NK-92 treated with Interleukin-12 subunit alpha and Interleukin-12 subunit beta, amount 100 ng/mL, for 24 hours (cell line): ENCODE measurements at places on chromosomes 5 and 9.

DNA sequence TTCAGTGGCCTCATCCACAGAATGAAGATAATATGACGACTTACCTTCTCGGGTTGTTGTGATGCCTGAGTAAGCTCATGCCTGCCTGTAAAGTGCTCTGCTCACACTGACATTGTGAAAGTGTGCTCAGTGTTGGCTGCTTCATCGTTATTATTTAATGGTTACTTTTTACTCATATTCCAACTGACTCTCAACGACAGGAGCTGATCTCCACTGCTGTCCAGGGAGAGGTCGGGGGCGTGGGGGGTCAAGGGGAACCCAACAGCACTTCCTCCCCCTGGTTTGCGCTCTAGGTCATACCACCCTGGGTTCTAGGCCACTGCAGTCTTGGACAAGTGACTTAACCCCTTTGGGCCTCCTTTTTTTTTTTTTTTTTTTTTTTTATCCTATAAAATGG is 52.9 kb upstream of the ANGPTL2 start:
- no peak for DNase-seq

DNA sequence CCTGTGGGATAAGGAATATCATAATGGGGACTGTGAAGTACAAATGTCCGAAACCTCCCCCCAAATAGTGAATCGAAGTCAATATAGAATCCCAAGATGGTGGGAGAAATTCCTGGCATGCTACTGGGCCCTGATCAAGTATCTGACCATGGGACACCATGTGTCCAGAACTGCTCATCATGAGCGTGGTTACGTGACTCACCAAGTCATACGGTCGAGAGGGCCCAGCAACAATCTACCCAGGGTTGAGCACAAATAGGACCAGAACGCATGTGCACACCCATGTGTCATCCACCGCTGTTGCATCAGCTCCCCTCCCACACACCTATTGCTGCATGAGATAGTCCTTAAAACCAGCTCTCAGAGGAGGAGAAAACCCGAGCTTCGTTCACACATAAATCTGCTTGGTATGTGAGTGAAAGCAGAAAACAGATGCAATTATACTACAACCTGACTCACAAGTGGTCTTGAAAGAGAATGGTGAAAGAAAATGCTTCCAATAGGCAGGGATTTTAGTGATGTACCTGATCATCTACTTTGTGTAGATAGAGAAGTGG is 353.2 kb downstream of the CWC27 start:
- DNase-seq = no peak

DNA sequence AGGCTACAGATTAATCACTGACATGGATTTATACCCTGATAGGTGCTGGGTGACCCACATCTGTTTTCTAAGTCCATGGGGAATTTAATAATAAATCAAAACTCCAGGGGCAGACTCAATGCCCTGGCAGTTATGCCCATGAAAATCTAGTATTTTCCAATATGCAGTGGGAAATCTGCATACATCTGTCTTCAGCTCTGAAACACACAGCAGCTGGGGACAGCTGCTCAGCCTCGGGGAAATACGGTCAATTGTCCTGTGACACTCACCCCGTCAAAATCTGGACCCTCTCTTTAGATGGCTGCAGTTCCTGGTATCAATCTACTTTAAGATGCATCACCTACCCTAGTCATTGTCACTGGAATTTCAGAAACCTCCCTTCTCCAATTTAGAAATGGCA is 12.7 kb upstream of the C1QTNF3 start:
- DNase-seq = no peak

DNA sequence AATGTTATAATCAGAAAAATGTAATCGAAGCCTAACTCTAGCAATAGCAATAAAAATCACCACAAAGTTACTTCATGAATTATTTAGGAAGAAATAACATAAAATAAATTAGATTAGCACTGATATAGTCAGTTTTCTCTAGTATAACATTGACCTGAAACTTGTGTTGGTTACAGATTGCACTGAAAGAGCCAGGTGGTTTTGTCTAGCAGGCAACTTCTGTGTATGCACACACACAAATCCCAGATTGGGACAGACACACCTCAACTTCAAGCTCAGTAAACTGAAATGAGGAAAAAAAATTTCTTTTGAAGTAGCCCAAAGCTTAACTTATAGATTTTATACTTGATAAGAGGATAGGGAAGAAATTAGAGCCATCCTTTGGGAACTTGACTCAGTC is 129.3 kb downstream of the EFNA5 start:
- DNase-seq = no peak

DNA sequence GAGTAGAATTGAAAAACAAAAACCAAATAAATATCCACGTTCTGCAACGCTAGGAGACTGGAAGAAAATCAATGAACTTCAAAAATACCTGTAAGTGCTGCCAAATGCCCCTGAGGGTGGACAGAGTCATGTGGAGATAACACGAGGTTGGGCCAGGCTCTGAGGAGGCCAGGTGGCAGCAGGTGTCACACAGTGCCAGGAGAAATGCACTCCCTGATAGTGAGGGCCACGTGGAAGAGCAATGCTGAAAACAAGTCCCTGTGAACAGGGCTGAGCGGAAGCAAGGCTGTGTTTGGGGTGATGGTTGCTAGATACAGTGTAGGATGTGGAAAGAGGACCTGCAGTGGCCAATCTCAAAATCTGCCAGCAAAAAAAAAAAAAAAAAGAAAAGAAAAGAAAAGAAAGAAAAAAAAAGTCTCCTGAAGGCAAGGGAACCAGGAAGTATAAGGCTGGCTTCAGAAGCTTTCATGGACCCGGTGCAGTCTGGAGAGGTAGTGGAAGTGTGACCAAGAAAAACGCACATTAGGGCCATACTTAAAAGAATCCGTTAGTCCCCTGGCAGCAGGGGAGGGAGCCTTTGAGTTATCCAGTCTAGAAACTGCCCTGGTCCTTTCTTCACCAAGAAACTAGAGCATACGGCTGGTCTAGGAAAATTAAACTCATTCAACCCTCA is 16.8 kb downstream of the C1QTNF3 start:
- DNase-seq = no peak

DNA sequence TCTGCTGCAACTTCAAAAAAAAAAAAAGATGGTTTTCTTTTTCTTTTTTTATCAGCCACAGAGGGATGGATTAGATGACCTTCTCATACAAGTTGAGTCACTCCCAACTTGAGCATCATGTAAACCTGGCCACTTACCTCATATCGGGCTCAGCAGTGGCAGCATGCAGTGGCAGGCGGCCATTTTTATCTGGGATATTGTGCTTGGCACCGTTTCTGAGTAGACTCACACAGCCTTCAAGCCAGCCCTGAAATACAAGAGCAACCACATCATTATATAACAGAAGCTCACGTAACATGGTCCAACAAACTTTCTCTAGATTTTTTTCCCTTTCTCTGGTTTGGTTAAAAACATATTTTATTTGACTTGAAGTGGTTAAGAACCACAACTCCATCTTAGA is 62.6 kb downstream of the ANKRD55 start:
- DNase-seq = no peak

DNA sequence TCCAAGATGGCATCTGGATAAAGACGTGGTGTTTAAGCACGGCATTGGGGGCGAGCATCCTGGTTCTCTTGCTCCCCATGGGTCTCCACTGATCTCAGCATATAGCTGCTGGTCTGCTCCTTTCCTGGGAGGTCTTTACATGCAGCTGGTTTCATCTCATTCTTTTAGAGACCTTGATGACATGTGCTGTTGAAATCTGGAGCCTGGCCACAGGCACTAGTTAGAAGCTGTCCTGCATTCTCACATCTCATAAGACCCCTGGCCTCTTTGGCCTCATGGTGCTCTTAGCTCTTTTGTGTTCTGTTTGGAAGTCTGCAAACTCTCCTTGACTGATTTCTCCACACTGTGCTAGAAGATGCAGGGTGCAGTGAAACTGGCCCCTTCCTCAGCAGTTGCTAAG is 113.0 kb downstream of the SMARCA2 start:
- DNase-seq = no peak
